ENCODE measurements at places on chromosomes 4 and X.

- no peak for DNase-seq
Observed at GRCh38 chrX:100973411-100973810, 3.9 kb downstream of the ARL13A start.

- DNase-seq: no peak
Observed at GRCh38 chrX:40933706-40934425, 151.4 kb upstream of the USP9X start.

GRCh38 chrX:16136080-16136479 lies 12.7 kb downstream of the GRPR start:
- no peak for DNase-seq

GRCh38 chr4:61485056-61485455 lies 284.9 kb downstream of the ADGRL3 start:
- no peak for DNase-seq

DNA sequence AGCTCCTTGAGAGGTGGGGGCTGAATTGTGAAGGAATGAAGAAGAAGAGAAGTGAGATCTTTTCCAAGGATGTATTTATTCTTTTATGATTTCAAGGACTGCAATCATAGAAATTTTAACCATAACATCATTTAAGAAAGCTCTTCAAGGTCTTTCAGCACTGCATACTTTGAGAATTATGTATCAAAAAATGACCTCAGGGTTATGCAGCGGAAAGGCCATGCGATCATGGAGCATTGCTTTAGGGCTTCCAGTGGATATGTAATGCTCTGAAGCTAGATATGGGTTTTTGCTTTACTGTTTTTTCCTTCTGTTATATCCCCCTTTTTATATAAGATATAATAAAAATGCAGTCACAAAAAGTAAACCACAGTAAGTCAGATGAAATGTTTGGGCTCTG lies 38.7 kb downstream of the SGMS2 start:
- no peak for DNase-seq

GRCh38 chr4:68569466-68570121 lies 6.5 kb downstream of the UGT2B17 start:
- no peak for DNase-seq

- no peak for DNase-seq
Observed at GRCh38 chrX:13569479-13570260, at the start of gene EGFL6. TSS of gene EGFL6 (plus strand) at chrX:13569601. CDS start at chrX:13569862, 261 bp downstream.

GRCh38 chr4:151434183-151434860 lies 25.3 kb downstream of the FHIP1A start:
- DNase-seq: no peak

DNA sequence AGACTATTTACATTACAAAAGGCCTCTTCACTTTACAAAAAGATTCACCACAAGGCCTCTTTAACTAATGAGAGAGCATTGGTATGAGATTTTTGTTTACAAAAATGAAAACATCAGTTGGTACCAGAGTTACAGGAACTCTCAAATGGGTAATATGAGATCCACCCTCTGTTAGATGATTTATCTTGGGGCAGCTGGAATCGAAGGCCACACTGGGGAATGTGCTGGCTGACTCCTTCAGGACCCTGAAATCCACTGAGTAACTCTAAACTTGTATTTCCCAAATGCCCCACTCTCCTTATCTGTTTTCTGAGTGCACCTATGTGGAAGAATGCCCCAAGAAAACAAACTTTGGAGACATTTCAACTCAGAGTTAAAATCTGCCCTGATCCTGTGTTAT lies 232.9 kb upstream of the F9 start:
- no peak for DNase-seq

- DNase-seq: no peak
Observed at GRCh38 chr4:7398104-7398423, 36.7 kb downstream of the PSAPL1 start.

- no peak for DNase-seq
Observed at GRCh38 chr4:7161721-7162214, 30.6 kb upstream of the SORCS2 start.

All from effector CD4-positive, alpha-beta T cell (primary cell).